Activated naive CD4-positive, alpha-beta T cell treated with anti-CD3 and anti-CD28 coated beads, Interleukin-2, amount 10 ng/mL, durations not matched to agents 7 days and 5 days (primary cell): ENCODE measurements at places on chromosomes 13 and 19.

DNA sequence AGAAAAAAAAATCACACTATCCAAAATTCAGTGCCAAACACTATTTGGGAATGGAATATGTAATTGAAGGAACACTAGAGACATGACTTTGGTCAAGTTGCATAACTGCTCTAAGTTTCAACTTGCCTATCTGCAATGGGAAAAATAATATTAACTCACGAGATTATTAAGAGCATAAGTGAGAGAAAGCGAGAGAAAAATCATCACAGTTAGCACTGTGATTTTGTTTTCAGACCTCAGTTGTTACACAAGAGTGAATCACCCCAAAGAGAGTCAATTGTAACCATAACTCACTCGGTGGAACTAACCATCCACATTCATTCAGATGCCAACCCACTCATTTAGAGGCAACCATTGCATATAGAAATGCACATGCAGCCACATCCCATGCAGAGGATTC lies 147.1 kb downstream of the NHLRC3 start:
- DNase-seq = no peak

GRCh38 chr19:15372891-15373301 lies 6.7 kb downstream of the AKAP8 start:
- no peak for DNase-seq

DNA sequence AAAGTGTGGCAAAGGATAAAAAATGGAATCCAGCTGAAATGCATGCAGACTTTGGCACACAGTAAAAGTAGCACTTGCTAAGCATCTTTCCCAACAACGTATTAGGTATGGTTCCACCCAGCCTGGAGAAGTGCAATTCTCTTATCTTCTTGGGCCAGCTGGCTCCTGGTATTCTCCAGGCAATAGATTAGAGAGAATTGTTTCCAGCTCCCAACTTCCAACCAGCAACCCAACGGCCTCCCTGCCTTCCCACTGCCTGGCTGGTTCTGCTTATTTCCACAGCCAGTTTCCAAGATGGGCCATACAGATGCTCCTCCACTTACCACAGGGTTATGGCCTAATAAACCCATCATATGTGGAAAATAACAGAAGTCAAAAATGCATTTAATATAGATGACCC lies 133.4 kb downstream of the OXGR1 start:
- no peak for DNase-seq

- DNase-seq = no peak
These were observed 11.1 kb downstream of the CYP4F3 start for GRCh38 chr19:15651791-15652190.

- DNase-seq = no peak
These were observed 2.1 kb downstream of the KCNN4 start for GRCh38 chr19:43778651-43779050.

DNA sequence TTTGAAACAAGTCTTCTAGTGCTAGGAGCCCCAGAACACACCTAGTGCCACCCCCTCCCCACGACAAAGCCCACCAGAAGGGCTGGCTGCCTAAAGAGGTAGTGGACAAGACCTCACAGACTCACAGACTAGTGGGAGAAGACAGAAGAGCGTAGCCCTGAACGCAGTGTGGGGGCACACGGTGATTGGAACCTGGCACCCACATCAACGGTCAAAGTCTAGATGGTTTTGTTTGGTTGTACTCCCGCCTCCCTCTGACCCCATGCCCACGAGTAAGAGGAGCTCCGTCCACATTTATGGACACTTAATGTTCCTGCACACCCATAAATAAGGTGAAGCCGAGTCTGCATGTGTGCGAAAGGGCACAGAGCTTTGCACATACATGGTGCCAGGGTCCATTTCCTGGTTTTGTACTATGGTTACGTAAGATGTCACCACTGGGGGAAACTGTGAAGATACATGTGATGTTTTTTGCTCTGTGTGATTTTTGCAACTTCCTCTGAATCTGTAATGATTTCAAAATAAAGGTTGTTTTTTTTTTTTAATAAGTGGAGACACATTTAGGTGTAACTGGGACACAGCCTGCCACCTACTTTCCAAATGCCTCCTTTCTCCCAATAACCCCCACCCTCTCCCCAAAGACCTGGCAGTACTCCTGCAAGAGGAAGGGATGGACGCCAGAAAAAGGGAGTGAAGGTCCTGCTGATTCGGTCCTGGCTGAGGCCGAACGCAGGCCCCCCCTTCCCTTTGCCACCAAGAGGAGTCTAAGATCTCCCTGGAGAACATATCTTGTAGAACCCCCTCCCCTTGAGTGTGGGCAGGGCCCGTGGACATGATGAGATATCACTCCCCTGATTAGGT lies 72.8 kb downstream of the GNG7 start:
- no peak for DNase-seq

DNA sequence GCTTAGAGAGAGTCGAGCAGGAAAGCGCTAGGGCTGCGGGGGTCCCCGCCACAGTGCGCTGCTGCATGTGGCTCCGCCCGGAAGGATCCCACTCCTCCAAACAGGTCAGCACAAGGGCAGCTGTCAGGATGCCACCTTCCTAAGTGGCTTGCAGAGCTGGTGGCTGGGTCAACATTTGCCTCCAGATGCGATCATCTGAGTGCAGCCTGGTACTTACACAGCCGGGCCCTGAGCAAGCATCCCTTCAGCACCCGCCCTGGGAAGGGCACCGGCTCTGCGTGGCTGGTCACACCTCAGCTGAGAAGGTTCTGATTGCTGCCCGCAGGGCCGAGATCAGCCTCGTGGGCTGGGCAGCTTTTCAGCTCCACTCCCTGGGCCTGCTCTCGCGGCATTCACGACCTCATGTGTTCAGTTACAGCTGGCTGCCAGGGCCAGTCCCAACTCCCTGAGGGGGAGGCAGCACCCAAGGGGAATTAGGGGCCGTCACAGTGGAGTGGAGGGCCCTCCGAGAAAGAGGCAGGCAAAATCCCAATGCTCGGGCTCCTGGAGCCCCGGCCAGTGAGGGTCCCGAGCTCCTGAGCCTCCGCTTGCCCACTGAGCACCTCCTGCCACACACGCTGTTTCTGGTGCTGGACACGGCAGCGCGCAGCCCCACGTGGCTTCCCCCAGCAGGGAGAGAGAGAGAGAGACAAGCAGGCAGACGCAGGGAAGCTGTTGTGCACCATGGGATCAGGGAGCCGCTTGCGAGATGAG lies 26.8 kb downstream of the AP1M1 start:
- DNase-seq = no peak

GRCh38 chr13:113584870-113585671 lies 518 bp downstream of the TFDP1 start:
- DNase-seq = peak; percentile 61

GRCh38 chr13:112904436-112904960 lies 64.5 kb upstream of the MCF2L start:
- no peak for DNase-seq

GRCh38 chr19:2848616-2849015 lies 7.3 kb downstream of the ZNF555 start:
- no peak for DNase-seq

- peak; percentile 47 for DNase-seq
These were observed 91.7 kb downstream of the GADD45B start for GRCh38 chr19:2567580-2567979.

GRCh38 chr13:71339736-71340135 lies 527.3 kb downstream of the DACH1 start:
- DNase-seq = no peak

DNA sequence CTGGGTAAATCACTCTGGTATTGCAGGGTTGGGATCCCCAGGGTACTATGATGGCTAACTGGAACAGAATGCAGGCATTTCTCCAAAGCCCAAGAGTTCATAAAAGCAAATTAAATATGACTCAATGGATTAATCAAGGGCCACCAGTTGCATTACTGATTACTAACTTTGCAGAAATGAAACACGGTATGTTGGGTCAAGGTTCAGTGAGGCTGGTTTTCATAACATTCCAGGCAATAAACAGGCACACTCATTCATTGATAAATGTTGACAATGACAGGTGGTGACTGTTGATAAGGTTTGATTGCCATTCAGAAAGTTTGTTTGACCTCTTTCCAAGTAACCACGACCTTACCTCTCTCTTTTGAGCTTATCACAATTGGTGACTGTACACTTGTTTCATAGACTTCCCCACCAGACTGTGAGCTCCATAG lies 506 bp upstream of the AP1M1 start:
- DNase-seq = no peak

GRCh38 chr19:5738423-5738822 lies 18.0 kb downstream of the CATSPERD start:
- DNase-seq = no peak

GRCh38 chr13:22091222-22091970 lies 420.5 kb downstream of the FGF9 start:
- DNase-seq = no peak

DNA sequence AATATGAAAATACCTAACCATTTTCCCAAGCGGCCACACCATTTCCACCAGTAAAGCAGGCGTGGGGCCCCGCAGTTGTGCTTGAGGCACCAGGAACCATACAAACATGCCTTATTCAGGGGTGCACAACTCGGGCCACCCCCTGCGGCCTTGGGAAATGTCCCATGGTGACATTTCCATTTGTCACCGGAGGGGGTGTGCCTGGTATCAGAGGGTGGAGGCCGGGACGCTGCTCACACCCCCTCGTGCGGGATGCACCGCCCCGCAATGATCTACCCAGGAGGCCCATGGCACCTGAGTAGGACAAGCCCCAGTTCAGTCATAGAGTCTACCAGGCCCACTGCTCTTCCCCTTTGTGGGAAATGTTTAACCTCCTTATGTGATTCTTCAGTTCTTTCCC lies 218.8 kb downstream of the TEX29 start:
- DNase-seq = no peak

DNA sequence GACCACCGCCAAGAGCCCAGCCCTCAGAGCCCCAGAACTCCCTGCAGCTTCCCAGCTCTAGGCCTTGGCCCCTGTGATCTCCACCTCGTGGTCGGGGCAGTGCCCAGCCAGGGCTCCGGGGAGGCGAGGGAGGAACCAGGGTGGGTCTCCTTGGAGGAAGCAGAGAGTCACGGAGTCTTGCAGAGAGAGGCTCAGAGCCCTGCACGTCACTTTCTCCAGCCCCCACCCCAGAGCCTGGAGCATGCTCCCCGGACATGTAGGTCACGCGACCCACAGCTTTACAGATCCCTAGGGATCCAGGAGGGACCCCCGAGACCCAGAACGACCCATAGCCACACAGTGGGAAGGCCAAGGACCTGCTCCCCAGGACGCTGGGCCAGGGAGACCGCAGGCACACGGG lies 11.9 kb downstream of the GADD45B start:
- DNase-seq = no peak

DNA sequence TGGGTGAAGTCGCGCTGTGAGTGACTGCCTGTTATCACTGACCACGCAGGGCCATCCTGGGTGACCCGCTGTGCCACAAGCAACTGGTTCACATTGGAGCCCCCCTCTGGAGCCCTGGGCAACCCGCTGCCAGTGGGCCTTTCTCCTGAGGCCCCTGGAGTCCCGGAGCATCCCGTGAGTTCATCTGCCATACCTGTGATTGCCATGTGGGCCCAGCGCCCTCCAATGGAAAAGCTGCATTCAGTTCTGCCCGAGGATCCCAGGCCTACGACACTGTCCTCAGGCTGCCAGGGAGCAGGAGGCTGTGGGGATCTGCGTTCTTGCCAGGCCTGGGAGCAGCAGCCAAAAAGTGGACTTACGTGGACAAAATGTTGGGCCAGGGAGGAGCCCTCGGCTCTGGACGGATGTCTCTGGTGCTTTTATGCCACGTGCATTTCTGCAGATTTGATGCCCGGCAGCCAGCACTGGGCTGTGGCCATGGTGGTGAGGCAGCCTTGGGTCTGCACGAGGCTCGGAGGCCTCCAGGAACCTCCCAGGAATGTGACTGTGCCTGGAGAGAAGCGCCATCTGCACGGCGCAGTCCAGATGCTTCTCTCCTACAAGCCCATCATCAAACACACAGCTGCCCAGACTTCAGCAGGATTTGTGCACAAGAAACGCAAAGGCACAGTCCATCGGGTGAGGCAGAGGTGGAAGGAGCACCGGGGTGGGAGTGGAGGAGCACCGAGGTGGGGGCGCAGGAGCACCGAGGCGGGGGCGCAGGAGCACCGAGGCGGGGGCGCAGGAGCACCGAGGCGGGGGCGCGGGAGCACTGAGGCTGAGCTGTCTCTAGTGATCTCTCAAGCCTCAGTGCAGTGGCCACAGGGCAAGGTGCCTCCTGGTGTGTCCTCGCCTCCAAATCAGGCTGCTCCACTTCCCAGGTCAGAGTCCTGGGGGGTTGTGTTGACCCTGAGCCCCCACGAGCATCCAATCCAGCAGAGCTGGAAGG lies 44.0 kb downstream of the C13orf46 start:
- DNase-seq = peak; percentile 17

GRCh38 chr13:51746802-51747201 lies 57.2 kb downstream of the DHRS12 start:
- DNase-seq = no peak

DNA sequence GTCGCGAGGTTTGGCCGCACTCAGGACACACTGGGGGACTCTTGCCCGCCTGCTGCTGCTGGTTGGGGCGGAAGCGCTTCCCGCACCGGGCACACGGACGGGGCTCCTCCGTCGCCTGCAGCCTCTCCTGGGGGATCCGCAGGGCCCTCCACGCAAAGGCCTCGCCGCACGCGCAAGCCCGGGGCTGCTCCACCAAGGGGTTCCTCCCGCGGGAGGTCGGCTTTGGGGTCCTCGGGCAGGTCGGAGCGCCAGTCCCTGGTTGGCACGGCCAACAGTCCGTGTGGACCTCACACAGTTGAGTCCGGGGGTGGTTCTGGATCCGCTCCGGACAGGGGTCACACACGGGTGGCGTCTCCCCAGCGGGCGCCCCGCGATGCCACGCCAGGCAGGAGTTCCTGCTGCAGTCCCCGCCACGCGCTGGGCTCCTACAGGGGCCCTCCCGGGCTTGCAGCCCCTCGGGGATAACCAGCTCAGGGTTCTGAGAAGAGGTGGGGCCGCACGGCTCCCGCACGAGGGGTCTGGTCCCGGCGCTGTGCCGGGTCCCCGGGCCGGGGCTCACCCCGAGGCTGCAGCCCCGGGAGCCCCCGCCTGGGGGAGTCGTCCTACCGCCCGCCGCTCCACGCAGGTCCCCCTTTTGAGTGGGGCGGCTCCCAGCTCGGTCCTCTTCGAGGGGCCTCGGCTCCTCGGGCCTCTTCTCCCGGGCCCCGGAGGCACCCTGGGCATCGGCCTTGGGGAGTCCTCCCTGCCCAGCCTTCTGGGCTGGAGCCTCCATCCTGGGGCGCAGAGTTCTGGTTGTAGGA lies 6.2 kb upstream of the ZNF497 start:
- DNase-seq = no peak

GRCh38 chr13:61179741-61180140 lies 235.9 kb downstream of the PCDH20 start:
- no peak for DNase-seq

DNA sequence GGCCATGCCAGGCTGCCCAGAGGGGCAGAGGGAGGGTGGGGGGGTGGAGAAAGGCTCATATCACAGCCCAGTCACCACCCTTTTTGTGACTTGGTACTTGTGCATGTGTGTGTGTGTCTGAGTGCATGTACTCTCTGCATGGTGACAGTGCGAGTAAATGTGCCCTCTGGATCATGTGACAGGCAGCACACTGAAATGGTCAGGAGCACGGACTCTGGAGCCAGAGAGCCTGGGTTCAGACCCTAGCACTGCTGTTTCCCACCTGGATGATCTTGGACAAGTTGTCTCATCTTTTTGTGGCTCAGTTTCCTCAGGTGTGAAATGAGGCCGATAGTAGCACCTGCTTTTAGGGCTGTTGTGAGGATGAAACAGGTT lies 2.0 kb downstream of the CIC start:
- DNase-seq = no peak

- peak; percentile 34 for DNase-seq
These were observed at the start of gene RUBCNL for GRCh38 chr13:46387064-46387851. Gene RUBCNL, minus strand, starts transcription at chr13:46387252. Its CDS starts 14,777 bp downstream, at chr13:46372475.
